LHCN-M2 (cell line): ENCODE measurements at places on chromosomes 3 and 15. TPM values are rescaled to one million over a fixed set of nuclear protein-coding genes. Genes with fewer than 3 reads are reported as not detected.
A peak's percentile ranks its signal among the peaks of the same experiment; 100 is the strongest.

DNA sequence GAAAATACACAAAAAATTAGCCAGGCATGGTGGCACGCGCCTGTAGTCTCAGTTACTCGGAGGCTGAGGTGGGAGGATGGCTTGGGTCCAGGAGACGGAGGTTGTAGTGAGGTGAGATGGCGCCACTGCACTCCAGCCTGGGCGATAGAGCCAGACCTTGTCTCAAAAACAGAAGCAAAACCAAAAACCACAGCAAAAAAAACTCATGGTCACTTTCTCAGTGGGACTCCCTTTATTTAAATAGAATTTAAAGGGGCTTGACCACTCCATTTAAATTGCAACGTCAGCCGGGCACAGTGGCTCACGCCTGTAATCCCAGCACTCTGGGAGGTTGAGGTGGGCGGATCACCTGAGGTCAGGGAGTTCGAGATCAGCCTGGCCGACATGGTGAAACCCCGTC lies 32.8 kb downstream of the ARHGAP31 start:
- DNase-seq, result no peak

DNA sequence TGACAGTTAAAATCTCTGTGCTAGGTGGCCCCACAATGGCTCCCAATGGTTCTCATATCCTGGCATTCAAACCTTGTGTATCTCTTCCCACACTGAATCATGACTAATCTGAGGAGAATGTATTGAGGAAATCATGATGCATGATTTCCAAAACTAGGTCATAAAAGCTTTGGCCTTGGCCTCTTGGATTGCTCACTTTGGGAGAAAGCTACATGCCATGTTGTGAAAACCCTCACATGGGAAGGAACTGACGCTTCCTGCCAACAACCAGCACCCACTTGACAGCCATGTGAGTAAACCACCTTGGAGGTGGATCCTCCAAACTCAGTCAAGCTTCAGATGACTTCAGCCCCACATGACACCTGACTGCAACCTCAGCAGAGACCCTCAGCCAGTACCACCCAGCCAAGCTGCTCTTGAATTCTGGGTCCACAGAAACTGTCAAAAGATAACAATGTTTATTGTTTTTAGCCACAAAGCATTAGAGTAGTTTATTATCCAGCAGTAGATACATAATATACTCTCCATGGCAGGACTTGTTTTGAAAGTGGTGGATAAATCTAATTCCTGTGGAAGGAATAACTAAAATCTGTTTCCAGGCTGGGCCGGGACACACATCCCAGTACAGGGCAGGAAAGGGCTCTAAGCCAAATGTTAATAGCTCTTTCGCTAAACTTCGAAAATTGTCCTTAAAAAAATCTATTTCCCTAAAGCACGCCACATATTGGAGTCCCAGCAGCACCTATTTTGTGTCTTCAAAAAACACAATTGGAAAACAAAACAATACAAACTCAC lies 1.0 kb upstream of the ZNF620 start:
- DNase-seq, result peak; percentile 95

GRCh38 chr3:65020281-65021160 lies 332.7 kb upstream of the ADAMTS9 start:
- no peak for DNase-seq

DNA sequence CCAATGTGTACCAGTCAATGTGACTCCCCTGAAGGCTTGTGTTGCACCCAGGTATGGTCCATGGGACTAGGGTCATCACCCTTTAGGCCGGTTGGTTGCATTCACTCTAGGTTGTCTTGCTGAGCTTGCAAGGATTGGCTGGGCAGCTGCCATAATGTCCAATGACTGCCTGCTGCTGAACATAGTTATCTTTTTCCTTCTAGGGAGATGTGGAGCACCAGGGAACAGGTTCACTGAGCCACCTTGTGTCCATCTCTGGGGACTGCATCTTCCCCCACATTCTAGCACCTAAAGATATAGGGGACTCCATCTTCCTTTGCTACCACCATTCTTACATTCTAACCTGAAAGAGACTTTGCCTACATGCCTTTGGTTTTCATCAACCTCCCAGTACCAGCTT lies 580.4 kb upstream of the TBL1XR1 start:
- DNase-seq, result peak; percentile 68

DNA sequence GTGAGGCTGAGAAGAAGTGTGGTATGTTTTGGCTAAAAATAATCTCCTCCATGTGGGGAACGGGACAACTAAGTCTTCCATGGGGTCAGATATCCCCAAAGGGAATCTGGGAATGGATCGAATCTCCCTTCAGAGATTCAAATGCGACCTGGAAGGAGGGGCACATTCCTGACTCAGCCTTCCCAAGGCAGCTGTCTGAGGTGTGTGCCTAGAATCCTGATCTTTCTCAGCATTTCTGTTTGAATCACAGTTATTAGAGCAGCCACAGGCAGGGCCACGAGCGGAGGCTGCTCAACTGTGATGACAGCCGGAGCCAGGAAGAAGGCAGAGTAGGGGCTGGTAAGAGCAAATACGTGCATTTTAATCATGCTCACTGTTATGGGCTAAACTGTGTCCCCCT lies 135.1 kb downstream of the ADAMTS17 start:
- DNase-seq, result no peak

DNA sequence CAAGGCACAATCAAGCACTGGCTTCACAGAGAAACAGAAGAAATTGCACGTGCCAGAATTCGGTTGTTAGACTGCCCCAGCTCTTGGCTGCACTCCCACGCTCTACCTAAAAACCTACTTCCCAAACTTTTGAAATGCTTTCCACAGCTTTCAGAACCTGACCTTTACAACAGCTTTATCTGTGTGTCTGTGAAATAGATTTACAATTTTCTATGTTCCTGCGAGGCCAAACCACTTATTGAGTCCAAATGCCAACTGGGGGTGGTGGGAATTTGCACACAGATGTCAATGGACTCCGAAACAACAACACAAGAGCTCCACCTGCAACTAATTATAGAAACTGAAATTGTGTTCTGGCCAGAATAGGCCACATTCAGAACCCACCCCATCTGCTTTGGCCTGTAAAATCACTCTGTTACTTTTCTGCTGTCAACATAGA lies 44.6 kb downstream of the ERC2 start:
- DNase-seq, result no peak

- no peak for DNase-seq
These were observed 44.8 kb upstream of the KCNH8 start for GRCh38 chr3:19103510-19103909.

DNA sequence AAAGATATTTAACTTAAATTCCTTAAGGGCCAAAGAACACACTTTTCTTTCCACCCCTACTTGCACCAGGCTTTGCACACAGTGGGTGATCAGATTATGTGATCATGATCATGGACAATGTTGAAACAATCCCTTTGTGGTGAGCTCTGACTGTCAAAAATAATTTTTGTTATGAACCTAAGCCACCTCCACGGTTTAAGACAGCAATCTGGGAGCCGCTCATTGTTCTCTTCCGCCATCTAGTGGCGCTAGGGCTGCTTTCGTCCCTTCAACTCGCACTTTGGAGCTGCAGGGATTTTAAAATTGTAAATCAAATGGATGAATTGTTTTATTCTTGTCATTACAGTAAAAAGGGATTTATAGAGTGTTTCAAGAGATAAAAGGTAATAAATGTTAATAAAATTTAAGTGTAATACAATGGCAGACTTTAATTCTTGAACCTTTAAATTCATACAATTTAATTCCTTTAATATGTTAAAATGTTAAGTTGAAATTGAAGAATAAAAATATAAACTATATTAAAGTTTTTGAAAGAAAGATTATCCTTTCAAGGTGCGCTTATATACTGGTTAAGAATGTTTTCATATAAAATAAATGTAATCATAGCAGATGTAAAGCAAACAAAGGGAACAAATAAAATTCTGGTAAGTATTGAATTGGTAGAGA lies 45.3 kb upstream of the ARL6 start:
- DNase-seq, result peak; percentile 59

Gene CCR9
- total RNA-seq, result not detected in 2 replicates

Gene SAMD7
- total RNA-seq, result not detected in 2 replicates
